ENCODE measurements at places on chromosomes 2 and 18.
A peak's percentile ranks its signal among the peaks of the same experiment; 100 is the strongest.

DNA sequence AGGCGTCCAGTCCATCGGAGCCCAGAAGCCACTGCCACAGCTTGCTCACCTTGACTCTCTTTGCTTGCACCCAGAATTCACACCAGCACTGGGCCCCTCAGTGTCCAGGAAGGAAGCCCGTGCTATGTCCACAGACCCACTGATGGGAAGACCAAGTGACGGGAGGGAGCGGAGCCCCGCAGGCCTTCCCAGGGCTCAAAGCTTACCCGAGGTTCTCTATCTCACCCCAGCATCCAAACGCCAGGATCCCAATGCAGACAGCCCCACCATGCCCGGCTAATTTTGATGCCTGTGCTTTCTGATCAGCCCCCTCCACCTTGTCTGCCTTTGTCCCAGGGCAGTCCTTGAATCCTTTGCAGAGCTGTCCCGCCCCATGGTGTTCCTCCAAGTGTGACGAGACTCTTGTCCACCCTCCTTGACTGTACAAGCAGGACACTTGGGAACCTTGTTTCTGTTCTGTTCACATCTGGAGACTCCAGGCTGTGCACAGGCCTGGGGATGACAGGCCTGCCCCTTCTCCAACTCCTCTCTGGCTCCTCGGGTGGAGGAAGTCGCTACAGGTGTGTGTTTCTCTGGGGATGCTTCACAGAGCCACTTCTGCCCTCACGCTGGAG lies 12.0 kb downstream of the NPPC start:
- DNase-seq = no peak

DNA sequence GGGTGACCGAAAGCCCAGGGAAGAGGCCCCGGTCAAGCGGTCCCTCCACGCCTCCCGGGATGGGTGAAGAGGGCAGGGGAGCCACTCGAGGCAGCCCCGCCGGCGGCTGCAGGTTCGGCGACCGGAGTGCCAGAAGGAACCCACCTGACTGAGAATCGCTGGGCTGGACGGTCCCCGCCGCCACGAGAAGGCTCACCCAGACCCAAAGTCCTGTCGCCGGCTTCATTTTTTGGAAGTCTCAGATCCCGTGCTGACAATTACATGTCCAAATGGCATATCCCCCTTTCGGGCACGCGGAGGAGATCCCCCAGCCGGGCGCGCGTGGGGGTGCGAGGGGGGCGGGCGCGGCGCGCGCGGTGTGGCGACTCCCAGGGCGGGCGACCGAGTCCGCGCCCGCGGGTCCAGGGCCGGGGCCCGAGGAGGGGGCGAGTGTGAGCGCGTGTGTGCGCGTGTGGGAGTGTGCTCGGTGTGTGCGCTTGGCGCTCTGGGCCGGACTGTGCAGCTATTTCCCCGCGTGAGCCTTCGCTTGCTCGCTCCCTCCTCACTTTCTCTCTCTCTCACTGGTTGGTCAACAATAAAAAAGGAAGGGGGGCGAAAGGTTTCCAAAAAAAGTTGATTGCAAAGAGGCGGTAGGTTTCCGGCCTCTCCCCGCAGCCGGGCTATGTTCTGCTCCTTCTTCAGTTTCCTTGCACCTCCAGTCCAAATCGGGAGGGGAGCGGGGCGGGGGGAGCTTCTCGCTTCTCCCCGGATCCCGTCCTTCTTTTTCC lies at the start of gene ERBB4:
Gene ERBB4 (minus strand): TSS at position 498 of the 767 bp plus-strand sequence. CDS start 272 bp downstream, at position 226.
- no peak for DNase-seq

DNA sequence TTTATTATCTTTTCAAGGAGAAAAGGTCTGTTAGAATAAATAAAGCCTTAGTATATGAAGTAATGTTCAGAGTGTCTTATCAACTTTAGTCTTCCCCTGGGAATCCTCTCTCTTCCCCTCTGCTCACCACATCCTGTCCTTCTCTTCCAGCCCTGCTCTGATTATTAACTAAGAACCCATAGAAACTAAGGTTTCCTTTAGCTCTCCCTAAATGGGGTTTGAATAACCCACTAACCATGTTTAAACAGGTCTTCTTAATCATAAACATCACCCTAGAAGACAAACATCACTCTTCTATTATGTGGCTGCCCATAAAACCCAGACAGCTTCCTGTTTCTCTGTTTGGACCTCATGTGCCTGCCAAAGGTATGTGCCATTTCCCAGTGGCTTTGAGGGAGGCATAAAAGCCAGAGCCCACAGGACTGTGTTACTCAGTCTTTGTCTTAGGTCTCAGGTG lies 50.1 kb downstream of the SLC14A1 start:
- no peak for DNase-seq

- no peak for DNase-seq
These were observed 4.0 kb downstream of the TMEM17 start for GRCh38 chr2:62501794-62502500.

- no peak for DNase-seq
These were observed 2.0 kb downstream of the GAREM2 start for GRCh38 chr2:26174691-26175465.

GRCh38 chr2:233369897-233370685 lies 15.8 kb downstream of the DGKD start:
- peak; percentile 77 for DNase-seq

- DNase-seq = no peak
These were observed 337.2 kb upstream of the SALL3 start for GRCh38 chr18:78642296-78642951.

DNA sequence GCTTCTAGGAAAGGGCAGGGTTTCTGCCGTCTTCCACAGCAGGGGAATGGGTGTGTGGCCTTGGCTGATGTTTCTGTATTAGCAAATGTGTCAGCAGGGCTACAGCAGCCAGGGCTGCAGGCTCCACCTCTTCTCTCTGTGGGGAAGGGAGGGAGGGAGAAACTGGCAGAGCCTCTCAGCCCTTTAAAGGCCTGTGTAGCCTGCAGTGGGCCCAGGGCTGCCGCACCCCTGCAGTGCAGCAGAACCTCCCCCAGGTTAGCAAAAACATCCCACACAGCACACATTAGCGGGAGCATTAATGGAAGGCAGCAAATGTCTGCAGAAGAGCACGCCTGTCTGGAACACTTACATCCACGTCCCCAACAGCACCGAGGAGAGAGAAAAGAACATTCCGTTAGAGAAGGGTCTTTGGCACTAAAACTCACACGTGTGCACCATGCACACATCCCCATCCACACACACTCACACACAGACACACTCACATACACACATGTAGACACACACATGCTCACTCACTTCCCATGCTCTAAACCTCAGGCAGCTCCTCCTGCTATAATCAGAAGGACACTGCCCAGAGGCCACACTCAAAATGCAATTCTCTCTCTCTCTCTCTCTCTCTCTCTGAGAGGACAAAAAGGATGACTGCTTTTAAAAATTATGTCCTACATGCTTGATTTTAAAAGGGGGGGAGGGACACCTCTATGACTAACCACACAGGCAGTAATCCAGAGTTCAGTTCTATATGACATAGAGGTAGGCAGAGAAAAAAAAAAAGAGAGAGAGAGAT lies 24.1 kb downstream of the MRPL35 start:
- no peak for DNase-seq

DNA sequence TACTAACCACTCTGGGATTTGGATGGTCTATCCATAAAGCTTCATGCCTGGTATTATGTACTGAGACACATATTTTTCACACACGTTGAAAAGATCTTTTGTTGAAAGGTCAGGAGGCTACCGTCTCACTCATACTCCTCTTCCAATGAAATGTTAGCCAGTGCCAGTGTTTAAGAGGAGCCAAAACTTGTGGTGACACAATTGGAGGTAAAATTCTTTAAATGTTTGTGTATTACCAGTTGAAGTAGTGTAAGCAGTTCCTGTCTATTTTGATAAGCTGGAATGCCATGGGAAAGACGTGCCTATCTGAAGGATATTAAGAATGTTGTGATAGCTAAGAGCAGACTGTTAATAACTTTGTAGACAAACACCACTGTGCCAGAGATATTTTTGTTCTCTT lies 32.1 kb downstream of the MARCHF7 start:
- no peak for DNase-seq

DNA sequence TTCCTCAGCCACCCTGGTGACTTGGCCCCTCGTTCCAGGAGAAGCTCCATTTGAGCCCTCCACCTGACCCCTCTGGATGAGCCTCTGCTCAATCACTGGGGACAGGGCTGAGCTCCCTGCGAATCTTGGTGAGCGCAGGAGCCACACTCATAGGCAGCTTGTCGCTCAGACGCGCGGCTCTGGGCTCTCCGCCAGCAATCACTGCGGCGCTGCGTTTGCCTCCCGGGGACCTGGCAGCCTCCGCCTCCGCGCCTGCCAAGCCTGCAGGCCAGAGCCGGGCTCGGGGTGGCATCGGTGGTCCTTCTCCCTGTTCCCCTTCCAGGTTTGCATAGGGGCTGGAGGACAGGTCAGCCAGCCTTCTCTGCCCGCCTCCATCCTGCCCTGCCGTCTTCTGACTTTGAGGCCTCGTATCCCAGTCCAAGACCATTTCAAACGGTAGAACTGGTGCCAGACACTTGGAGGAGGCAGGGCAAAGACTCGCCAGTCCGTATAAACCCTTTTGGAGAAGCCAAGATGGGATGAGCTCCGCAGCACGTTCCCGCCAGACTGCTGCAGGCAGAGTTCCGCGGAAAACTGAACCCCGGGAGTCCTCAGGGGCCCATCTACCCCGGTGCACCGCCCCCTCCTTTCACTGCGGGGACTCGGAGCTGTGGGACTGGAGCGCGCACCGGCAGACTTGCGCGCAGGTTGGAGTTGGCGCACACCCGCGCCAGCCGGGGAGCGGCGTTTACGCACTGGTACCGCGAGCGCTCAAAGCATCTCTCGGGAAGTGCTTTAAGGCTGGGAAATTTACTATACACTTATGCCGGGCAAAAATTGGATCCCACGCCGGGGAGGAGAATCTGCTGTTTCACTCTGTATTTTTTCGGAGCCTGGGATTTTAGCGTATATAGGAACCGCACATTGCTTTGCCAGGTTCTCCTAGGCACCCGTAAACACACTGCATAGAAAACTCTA lies 1.1 kb upstream of the TACR1 start:
- peak; percentile 5 for DNase-seq

GRCh38 chr2:96623116-96623515 lies 15.0 kb downstream of the KANSL3 start:
- DNase-seq = peak; percentile 70

DNA sequence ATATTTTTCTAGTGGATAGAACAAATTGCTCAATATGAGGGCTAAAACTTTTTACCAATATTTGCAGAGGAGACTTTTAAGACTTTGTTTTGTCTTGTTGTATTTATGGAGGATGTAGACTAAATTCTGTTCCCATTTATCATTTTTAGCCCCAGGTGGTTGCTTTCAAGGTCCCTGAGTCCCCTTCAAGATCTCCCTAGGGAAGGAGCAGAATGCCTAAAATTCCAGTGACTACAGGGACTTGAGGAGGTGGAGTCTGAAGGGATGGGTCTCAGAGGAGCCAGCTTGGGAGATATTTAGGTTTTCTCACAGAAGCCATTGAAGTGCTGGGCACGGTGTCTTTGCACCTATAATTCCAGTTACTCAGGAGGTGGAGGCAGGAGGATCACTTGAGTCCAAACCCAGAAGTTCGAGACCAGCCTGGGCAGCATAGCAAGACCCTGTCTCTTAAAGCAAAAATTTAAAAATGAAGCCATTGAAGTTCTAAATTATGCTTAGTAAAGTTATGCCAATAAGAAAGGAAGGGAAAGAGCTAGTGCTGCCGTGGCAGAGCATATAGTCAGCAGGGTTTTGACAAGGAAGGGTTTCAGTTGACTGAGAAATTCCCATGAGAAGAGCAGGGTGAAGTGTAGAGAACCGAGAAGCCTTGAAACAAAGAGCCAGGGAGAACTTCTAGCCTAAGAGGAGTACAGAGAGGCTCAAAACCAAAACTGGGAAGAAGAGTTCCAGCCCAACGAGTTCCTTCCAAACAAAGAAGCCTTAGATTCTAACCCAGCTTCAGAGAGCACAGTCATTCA lies 43.4 kb downstream of the COMMD1 start:
- DNase-seq = no peak

DNA sequence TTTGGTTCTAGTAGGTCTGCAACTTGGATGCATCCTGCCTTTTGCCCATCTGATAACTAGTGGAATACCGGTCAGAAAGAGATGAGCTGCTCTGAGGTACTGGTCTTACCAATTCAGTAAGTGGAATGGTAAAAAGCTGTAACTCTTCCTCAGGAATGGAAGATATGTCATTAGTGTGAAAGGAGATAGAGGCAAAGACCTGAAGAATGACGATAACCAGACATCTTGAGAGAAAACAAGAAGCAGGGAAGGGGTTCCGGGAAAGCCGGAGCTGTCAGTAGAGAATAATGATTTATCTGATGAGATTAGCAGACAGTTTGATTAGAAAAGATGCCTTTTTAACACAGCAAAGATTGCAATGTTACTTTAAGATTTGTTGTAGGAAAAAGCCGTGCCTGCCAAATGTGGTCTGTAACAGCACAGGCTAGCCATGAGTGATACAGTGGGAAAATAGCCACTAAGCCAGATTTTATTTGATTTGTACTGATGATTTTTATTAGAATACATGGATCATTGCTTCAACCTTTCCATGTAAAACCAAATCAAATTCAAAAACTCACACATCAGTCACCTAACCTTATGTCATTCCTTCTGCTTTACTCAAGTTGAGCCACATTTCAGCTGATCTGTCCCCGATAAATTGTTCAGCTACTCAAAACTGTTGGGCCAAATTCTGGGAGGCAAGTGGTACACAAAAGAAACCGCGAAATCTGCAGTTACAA lies 110.0 kb downstream of the TCF4 start:
- DNase-seq = no peak

- no peak for DNase-seq
These were observed 221.0 kb downstream of the PID1 start for GRCh38 chr2:229050133-229050532.

DNA sequence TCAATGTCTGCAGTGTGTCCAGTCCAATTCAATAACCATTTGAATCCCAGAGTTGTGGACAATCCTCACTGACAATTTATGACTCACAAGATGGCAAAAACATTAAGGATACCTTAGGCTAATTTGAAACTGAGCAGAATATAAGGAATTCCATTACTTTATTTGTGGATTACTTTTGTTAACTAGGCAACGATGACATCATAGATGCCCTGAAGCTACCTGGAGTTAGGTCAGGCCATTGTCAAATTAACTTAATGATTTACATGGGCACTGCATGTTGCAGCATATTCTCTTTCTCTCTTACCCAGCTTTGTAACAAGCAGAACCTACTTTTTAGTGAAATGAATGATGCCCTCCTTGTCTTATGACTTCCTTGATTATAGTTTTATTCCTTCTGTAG lies 100.0 kb upstream of the CDCA7 start:
- DNase-seq = no peak

- DNase-seq = no peak
These were observed 160.4 kb downstream of the NUP35 start for GRCh38 chr2:183284606-183285005.

DNA sequence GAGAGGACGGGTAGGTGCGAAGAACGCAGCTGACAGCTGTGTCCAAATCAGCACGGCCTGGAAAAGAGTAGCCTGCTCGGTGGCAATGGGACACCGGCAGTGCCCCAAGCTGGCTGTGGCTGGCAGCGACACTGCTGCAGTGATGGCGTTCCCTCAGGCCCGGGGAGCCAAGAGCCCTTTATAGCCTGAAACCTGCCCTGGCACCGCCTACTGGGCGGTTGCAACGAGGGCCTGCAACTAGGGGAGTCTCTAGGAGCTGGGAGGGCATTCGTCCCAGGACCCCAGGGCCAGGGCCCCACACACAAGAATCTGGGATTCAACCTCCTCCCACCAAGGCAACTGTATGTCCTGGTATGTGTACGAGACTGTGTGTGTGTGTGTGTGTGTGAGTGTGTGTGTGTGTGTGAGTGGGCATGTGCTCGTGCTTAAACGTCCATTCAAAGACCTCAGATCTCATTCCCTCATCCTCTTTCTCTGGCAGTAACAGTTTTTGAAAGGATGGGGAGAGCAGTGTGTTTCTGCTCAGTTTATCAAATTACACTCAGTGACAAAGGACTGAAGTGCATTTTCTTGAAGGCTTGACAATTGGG lies 6.8 kb upstream of the CYP26B1 start:
- no peak for DNase-seq

- DNase-seq = no peak
These were observed 58.6 kb upstream of the CHN1 start for GRCh38 chr2:175063741-175064140.
